Small intestine (tissue), 16 donors: ENCODE measurements at places on chromosomes 6 and 20. TPM values are rescaled to one million over a fixed set of nuclear protein-coding genes. Genes with fewer than 3 reads are reported as not detected.

GRCh38 chr6:39892490-39893129 is 41.7 kb downstream of the MOCS1 start:
- DNase-seq, result peak; percentile 45

Gene CALHM6
- 16.9 TPM for polyA plus RNA-seq

DNA sequence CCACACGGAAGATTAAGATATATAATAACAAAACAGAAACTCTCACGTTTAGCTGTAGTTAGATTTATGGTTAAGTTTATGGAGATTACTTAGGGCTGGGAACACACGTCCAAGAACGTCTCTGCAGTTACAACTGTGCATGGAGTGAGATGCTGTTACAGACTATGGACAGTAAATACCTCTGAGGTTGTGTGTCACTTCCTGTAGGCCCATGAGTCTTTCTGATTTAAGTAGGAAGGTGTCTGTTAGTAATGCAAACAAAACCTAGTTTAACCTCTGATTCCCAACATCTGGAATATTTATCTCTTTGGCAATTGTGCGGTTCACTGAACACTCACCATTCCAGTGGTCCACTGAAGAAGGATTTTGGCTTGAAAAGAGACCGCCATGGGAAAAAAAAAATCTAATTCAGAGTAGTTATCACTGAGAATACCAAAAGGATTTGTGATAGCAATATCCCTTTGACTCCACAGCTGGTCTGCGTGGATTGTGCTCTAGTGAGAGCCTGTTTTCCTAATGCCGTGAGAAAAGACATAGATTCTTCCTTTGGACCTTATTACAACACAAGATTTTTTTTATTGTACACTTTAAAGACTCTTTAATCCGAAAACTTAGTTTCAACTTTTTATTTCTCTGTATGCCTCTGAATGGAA is 478.2 kb upstream of the CITED2 start:
- peak; percentile 40 for DNase-seq

Gene COL21A1
- polyA plus RNA-seq, result not detected
